WTC11 (cell line): ENCODE measurements at places on chromosomes 1 and 21. TPM values are rescaled to one million over a fixed set of nuclear protein-coding genes. Genes with fewer than 3 reads are reported as not detected.

The TP73 gene
- total RNA-seq = 5.7 to 6.4 TPM (median 5.8 TPM) in 3 replicates

The C1orf94 gene
- total RNA-seq = 5.5 to 6.0 TPM (median 5.5 TPM) in 3 replicates

The BRINP3 gene
- total RNA-seq = 0.28 to 0.64 TPM (median 0.46 TPM) in 3 replicates

The YRDC gene
- 20.1 to 24.6 TPM (median 22.7 TPM) in 3 replicates for total RNA-seq

The FAAH gene
- 26.4 to 38.6 TPM (median 28.1 TPM) in 3 replicates for total RNA-seq

The KRTAP11-1 gene
- not detected in 3 replicates for total RNA-seq

GRCh38 chr21:31872452-31873274 is at the start of gene HUNK:
Gene HUNK (plus strand): TSS chr21:31873020. CDS start chr21:31873675, 655 bp downstream.
- peak; percentile 79 for DNase-seq
- peaks cover 43% of the 10 kb centered on the region for H3K4me1 ChIP-seq
- peak within 1 kb of the TSS; percentile 86 for H3K4me3 ChIP-seq
- no peaks in the 10 kb centered on the region for H3K36me3 ChIP-seq
- H3K27me3 ChIP-seq = peaks cover 48% of the 10 kb centered on the region

DNA sequence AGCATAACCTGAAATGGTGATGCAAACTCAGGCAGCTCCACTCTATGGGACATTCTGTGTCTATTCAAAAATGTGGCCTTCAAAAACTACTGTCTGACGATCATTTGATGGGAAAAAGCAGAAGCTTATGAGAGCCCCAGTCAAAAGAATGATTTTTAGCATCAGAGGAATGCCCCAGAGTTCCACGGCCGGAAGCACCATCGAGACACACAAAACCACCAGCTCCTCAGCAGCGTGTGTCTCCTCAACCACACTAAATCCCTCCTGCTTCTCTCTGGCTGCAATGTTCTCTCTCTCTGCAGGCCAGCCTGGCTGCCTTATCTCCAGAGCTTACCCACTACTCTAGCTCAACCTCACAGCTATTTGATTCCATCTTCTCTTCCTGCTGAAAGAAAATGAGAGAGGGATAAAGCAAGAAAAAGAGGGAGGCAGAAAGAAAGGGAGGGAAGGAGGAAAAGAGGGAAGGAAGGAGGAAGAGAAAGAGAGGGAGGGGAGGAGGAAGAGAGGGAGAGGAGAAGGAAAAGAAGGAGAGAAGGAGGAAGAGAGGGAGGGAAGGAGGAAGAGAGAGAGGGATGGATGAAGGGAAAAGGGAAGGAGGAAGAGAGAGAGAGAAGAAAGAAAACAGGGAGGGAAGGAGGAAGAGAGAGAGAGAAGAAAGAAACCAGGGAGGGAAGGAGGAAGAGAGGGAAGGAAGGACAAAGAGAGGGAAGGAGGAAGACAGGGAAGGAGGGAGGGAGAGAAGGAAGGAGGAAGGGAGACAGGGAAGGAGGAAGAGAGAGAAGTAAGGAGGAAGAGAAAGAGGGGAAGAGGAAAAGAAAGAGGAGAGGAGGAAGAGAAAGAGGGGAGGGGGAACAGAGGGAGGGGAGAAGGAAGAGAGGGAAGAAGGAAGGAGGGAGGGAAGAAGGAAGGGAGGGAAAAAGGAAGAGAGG is 33.5 kb upstream of the LAPTM5 start:
- H3K4me1 ChIP-seq = peaks cover 4% of the 10 kb centered on the region
- H3K4me3 ChIP-seq = no peak overlapping the region
- DNase-seq = no peak
- no peak overlapping the region for H3K27ac ChIP-seq
- no peaks in the 10 kb centered on the region; the same call in 1 of the 2 replicates for H3K27me3 ChIP-seq

- no peak overlapping the region for H3K27ac ChIP-seq
- H3K4me3 ChIP-seq = no peak overlapping the region
- DNase-seq = no peak
- no peaks in the 10 kb centered on the region for H3K27me3 ChIP-seq
- peaks cover 20% of the 10 kb centered on the region for H3K36me3 ChIP-seq
Observed at GRCh38 chr1:100780814-100781213, 61.3 kb downstream of the VCAM1 start.

DNA sequence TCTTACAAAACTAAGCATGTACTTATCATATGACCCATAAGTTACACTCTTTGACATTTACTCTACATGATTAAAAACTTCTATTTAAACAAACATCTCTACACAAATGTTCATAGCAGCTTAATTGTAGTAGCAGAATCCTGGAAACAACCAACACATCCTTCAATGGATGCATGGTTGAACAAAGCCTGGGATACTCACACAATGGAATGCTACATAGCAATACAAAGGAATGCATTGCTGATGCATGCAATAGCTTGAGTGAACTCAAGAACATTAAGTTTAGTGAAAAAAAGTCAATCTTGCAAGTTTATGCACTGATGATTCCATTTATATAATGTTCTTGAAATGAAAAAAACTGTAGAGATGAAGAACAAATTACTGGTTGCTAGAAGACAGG is 686.9 kb downstream of the LRRIQ3 start:
- no peaks in the 10 kb centered on the region for H3K4me1 ChIP-seq
- no peaks in the 10 kb centered on the region for H3K27me3 ChIP-seq
- H3K27ac ChIP-seq = no peak overlapping the region
- no peak for DNase-seq
- H3K36me3 ChIP-seq = no peaks in the 10 kb centered on the region

DNA sequence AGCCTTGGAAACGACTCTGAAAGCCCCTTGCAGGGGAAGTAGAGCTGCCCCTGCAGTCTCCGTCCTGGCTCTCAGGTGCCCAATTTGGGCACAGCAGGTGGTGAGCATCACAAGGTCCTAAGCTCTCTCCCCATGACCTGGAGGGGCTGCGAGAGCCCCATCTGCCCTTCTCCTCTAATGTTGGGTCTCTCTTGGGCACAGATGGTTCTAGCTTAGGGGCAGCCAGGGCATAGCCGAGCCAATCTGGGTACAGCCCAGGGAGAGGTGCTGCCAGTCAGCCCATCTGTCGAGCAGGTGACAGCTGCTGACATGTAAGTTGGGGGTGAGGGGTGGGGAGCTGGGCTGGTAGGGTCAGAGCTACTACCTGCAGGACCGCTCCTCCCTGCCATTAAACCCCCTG is 50.7 kb downstream of the SYT2 start:
- peaks cover 9% of the 10 kb centered on the region; the same call in 1 of the 2 replicates for H3K4me1 ChIP-seq
- no peak overlapping the region for H3K27ac ChIP-seq
- DNase-seq = no peak
- H3K36me3 ChIP-seq = no peaks in the 10 kb centered on the region

GRCh38 chr1:206880314-206880713 is 14.9 kb downstream of the IL20 start:
- DNase-seq = no peak
- H3K4me3 ChIP-seq = no peak overlapping the region
- no peaks in the 10 kb centered on the region for H3K4me1 ChIP-seq
- no peaks in the 10 kb centered on the region; the same call in none of the 2 replicates for H3K27me3 ChIP-seq
- H3K27ac ChIP-seq = no peak overlapping the region
- H3K36me3 ChIP-seq = peaks cover 22% of the 10 kb centered on the region

DNA sequence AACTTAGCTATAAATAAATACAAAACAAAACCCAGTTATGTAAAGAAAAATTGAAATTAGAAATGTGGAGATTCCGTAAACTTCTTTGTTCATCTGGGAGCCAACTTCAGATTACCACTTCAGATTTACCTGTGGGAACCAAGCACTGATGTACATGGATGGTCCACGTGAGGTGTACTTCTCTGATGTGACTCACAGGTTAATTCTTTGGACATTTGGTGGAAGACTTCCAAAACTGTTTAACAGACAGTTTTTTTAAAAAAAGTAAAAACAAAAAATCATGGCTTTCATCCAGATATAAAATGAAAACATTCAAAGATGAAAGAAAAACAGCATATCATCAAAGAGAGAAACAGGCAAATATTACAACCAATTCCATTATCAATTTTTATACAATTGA is 92.0 kb downstream of the MAST2 start:
- no peak overlapping the region for H3K4me3 ChIP-seq
- H3K27me3 ChIP-seq = no peaks in the 10 kb centered on the region
- DNase-seq = no peak
- H3K4me1 ChIP-seq = 0 out of 2 replicates have a peak, but pooled peaks cover 2% of the 10 kb centered on the region
- no peak overlapping the region for H3K27ac ChIP-seq
- peaks cover 4% of the 10 kb centered on the region; the same call in 1 of the 2 replicates for H3K36me3 ChIP-seq

DNA sequence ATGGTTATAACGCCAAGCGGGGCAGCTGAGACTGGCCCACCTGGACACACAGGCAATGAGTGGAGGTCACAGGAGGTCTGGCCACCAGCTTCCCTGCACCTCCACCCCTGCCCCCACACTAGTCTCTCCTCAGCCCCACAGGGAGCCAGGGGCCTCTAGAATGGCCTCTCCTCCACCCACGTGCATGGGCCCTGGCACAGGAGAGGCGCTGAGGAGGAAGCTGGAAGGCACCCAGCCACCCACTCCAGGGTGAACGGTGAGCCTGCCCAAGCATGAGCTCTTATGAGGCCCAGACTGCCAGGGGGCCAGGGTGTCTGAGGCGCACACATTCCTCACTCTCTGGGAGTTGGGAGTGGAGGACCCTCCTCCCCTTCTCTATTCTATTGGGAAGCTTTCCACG is 22.2 kb downstream of the LRP8 start:
- H3K27me3 ChIP-seq = no peaks in the 10 kb centered on the region
- peaks cover 3% of the 10 kb centered on the region; the same call in 1 of the 2 replicates for H3K36me3 ChIP-seq
- DNase-seq = no peak
- no peak overlapping the region for H3K4me3 ChIP-seq
- H3K27ac ChIP-seq = peak overlapping the region; percentile 56; the same call in 1 of the 2 replicates

DNA sequence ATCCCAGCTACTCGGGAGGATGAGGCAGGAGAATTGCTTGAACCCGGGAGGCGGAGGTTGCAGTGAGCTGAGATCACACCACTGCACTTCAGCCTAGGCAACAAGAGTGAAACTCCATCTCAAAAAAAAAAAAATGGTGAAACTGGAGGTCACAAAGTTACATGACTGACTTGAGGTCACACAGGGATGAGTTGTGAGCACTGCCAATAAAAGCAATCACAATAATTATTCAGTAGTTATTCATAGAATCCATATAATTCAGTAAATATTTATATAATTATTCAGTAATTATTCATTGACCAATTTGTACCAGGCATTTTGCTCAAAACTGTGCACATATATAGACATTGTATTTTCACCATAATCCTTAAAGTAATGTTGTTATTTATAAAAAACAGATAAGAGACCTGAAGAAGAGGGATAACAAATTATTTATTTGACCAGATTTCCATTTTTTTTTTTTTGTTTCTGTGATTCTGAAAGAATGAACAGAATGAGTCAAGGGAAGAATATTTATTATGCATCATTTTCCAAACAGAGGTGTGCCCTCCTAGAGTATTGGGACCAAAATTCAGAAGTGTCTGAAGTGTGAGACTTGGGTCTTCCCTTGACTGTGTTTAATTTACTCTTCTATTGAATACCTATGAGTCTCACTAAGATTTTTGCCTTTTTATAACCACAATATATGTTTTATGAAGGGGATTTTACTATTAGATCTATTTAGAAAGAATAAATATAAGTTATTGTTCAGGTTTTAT is 43.0 kb downstream of the PRKAB2 start:
- no peak overlapping the region for H3K27ac ChIP-seq
- H3K4me3 ChIP-seq = no peak overlapping the region
- no peaks in the 10 kb centered on the region for H3K36me3 ChIP-seq
- H3K4me1 ChIP-seq = peaks cover 3% of the 10 kb centered on the region

GRCh38 chr1:232704694-232705680 is 75.1 kb upstream of the SIPA1L2 start:
- H3K4me3 ChIP-seq = no peak overlapping the region
- no peak overlapping the region for H3K27ac ChIP-seq
- H3K36me3 ChIP-seq = no peaks in the 10 kb centered on the region
- no peak for DNase-seq

- no peaks in the 10 kb centered on the region; the same call in 1 of the 2 replicates for H3K27me3 ChIP-seq
- H3K27ac ChIP-seq = no peak overlapping the region
- no peaks in the 10 kb centered on the region for H3K36me3 ChIP-seq
- no peak for DNase-seq
- H3K4me3 ChIP-seq = no peak overlapping the region
- peaks cover 39% of the 10 kb centered on the region for H3K4me1 ChIP-seq
Observed at GRCh38 chr1:53708687-53709086, 30.3 kb downstream of the GLIS1 start.

DNA sequence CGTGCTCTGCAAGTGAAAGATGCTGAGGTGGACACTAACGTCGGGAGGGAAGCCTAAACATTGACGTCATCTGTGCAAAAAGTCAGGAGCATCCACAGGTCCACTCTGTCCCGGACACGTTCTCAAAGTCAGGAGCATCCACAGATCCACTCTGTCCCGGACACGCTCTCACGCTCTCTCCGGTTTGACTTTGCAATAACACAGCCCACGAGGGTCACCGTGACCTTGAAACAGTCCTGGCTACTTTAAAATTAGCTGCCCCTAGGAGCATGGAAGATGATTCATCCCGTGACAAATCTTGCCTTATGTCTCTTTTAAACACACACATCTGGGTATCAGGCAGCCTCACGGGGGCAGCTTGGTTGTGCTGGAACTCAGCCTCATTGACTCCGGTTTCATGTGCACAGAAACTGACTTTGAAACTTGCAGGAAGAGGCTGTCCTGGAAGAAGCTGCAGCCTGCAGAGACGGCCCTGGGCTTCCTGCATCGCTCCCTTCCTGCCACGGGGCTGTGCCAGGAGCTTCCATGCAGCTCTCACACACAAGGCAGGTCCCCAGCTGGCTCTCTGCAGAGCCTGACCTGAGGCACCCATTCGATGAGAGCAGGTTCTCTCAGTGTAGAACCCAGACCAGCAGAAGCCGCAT is 18.1 kb upstream of the COL18A1 start:
- H3K27ac ChIP-seq = peak overlapping the region; percentile 16; the same call in 1 of the 2 replicates
- H3K4me3 ChIP-seq = no peak overlapping the region
- H3K27me3 ChIP-seq = peaks cover 8% of the 10 kb centered on the region
- no peak for DNase-seq

DNA sequence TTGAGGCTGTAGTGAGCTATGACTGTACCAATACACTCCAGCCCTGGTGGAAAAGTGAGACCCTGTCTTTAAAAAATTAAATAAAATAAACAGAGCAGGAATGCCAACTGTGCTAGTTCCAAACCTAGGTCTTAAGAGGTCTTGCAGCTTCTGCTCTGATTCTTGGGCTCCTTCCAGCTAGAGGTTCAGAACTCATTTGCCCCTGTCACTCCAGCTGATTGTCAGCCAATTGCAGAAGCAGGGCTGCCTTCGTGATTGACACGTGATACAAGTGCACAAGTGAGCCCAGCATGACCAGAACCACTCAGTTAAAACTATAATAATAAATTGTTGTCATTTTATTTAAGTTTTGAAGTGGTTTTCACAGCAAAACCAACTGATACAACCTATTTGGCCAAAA is 298.4 kb downstream of the USP25 start:
- no peak overlapping the region for H3K4me3 ChIP-seq
- no peaks in the 10 kb centered on the region for H3K36me3 ChIP-seq
- no peak for DNase-seq
- no peaks in the 10 kb centered on the region for H3K27me3 ChIP-seq
